ENCODE measurements at places on chromosomes 3 and 15. TPM values are rescaled to one million over a fixed set of nuclear protein-coding genes. Genes with fewer than 3 reads are reported as not detected.

The RMDN3 gene
- 39.0 TPM for total RNA-seq

The SLC33A1 gene
- total RNA-seq, result 27.4 TPM

The GRAMD1C gene
- 0.05 TPM for total RNA-seq

The CPNE9 gene
- 0.93 TPM for total RNA-seq

The SCAANT1 gene
- total RNA-seq, result not detected

The POU1F1 gene
- total RNA-seq, result not detected

The PFN2 gene
- 0.42 TPM for total RNA-seq

The CCDC191 gene
- total RNA-seq, result 2.1 TPM

DNA sequence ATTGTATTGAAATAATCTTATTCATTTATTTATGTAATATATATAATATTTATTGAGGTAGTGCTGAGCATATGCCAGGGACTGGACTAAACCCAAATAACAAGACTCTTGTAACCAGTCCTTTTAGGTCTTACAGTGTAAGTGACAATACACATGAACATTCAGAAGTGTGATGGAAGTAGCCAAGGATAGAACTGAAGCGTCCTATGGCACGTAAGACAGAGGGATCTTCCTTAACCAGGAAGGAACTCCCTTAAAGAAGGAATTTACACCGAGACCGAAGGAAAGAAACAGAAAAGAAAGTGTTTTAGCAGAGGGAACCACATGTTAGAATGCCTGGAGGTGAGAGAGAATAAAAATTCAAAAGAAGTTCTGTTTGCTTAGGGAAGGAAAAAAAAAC is 23.6 kb upstream of the CLDN1 start:
- DNase-seq, result no peak

DNA sequence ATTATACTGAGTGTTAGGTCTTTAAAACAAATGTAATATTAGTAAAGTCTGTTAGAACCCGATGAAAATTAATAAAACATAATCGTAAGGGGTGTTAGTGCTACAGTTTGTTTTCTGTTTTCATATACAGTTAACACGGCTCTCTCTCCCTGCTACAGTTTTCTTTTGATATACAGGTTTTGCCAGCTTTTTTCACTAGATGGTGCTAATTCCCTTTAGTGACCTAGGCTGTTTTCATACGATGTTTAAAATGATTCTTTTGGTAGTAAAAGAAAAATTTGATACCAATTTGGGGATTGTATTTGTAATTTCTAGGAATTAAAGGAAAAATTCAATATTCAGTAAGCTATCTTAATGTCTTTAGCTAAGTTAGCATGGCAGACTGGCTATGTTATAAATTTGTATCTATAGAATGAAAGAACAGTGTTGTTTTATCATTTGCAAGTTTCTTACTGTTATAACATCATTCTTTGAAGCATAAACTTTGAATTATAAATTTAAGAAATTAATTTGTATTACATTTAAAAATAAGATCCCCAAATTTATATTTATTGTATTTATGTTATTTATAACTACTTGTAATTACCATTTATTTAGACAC is 11.5 kb downstream of the APH1B start:
- DNase-seq, result no peak

DNA sequence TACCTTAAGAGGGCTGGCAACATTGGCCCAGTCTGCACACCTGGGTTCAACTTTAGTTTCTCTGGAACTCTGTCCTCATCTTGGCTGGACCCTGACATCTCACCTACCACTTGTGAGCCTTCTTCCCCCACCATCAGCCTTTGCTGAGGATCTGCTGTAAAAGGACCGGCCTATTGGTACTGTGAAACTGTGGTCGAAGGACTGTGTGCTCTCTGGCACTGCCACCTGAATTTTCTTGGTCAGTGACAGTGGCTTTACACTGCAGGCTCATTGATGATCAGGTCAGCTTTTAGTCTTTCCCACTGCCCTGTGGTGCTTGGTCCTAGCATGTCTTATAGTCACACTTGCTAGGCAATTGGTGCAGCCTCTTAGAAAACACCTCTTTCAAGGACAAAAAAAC is 86.9 kb downstream of the PEX5L start:
- DNase-seq, result no peak

DNA sequence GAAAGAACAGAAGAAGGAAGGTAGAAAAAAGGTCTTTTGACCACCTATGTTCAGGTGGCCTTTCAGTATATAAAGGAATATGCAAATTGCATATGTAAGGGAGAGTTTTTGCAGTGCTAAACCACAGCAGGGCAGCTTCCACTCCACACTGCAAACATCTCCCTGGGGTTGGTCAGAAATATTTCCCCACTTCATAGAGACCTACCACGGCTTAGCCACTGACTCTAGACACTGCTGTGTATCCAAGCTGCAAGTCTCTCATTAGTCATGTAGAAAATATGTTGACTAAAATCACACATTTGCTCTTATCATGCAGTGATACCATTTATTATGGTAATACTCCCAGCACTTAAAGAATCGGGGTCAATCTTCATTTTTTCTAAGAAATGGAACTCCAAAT is 214.9 kb upstream of the NR2F2 start:
- no peak for DNase-seq

- DNase-seq, result no peak
These were observed 227.8 kb upstream of the LYSMD4 start for GRCh38 chr15:99961011-99961441.

DNA sequence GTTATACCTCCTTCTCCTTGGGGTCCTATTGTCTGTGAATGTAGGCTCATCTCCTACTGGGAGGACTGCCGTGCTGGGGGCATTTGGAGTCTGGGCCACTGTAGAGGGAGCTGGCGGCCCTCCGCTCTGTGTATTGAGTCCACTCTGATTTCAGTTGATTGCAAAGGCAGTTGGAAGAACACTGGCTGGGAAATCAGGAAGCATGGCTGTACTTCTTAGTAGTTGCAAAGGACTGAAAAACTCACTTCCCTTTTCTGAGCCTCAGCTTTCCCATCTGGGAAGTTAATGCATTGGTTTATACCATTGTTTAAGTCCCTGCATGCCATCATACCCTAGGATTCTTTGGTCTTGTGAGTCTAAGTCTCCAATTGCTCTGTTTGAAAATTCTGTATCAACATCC is 46.7 kb downstream of the TMED3 start:
- DNase-seq, result no peak

- no peak for DNase-seq
These were observed 353 bp downstream of the ATG3 start for GRCh38 chr3:112561484-112561733.

DNA sequence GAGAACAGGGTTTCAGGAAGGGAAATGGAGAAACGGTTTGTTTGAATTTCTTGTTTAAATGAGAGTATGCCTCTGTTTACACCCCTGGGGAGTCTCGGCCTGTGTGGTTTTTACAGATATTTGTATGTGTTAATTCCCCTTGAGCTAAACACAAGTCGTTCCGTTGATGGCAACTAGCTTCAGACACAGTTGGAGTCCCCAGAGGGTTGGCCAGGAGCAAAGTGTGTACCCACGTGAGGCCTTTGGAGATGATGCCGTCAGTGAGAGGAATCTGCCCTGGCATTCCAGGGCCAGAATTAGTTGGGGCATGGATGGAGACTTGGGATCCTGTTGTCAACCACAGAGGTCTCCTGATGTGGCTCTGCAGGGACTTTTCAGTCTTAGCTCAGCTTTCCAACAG is 44.0 kb downstream of the CEMIP start:
- DNase-seq, result no peak

DNA sequence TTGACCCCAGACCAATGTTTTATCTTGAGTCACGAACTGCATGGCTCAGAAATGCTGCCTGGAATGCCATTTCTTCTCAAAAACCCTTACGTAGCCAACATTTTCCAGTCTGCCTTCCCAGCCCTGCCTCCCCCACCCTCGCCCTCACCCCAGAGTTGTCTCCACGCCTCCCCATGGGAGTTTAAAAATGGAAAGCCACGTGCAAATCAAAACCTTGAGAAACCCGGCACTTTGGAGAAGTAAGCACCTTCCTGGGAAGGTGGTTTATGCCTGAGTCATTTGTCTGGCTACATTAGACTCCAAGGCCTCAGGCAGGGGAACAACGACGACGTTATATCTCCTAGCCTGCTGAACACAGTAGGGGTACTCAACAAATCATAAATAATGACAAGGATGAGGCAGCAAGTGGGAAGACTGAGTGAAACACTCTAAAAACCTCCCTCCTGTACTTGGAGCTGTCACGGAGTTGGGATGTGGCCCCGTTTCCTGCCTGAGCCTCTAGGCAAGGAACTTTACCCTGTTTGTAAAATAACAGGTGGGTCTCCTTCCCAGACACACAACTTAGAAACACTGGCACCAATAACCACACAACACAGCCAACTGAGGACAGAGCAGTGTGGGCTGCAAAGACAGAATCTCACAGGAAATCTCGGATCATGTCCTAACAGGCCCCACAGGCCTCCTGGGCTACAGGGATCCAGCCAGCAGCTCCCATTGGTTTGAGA is 179.1 kb downstream of the NTRK3 start:
- DNase-seq, result no peak

DNA sequence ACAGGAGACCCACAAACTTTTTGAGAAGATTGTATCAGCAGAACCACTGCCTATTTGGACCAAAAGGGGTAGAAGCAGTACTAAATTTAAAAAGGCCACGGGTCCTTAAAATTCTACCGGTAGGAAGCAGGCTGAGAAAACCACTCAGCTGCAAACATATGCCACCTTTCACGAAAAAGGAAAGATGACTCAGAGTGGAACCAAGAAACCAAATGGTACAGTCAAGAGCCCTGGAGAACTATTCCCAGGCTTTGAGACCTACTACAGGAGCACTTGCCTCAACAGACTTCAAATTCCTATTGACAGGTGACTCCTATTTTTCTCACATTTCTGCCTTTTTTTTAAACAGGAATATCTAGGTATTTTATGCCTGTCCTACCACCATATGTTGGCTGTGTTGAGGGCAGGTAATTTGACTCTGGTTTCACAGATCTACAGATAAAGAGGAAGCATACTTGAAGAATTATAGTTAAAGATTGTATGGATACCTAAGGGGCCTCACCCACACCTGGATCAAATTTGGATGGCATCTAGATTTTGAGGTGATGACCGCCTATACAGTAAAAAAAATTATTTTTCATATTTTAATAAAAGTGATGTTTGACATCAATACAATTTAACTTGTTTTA is 10.1 kb downstream of the GOLIM4 start:
- no peak for DNase-seq

- DNase-seq, result no peak
These were observed 856.1 kb downstream of the SI start for GRCh38 chr3:164222197-164222596.

- DNase-seq, result no peak
These were observed 3.7 kb upstream of the CPA3 start for GRCh38 chr3:148861277-148861869.

- DNase-seq, result peak; percentile 88
These were observed at the start of gene BCL6 for GRCh38 chr3:187745201-187746058. Gene BCL6, minus strand, starts transcription at chr3:187745468. Its CDS starts 11,775 bp downstream, at chr3:187733693.

GRCh38 chr15:82535566-82536408 is 4.5 kb downstream of the RPS17 start:
- DNase-seq, result no peak

GRCh38 chr3:140086642-140087041 is 151.7 kb downstream of the CLSTN2 start:
- no peak for DNase-seq

DNA sequence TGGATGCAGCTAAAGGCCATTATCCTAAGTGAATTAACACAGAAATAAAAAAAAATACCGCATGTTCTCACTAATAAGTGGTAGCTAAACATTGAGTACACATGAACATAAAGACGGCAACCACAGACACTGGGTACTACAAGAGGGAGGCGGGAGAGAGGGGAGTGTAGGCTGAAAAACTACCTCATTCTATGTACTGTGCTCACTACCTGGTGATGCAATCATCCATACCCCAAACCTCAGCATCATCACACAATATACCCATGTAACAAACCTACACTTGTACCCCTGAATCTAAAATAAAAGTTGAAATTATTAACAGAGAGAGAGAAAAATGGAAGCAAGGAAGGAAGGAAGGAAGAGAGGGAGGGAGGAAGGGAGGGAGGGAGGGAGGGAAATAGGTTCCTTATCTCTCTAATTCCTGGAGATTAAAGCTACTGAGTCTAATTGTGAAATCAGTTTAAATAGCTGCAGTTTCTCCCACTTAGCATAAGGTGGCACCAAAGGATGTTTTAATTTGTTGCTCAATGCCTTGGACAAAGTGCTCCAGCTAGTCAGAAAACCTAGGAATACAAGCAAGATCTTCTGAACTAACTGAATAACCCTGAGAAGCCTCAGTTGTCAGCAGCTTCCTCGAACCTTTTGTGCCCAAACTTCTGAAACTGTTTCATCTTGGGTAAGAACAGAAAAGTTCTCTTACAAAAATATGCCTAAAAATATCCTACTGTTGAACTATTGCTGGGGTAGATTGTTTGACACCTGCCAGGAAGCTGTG is 79.4 kb upstream of the ATP11B start:
- no peak for DNase-seq

Data from activated T-helper 1 cell treated with anti-CD3 and anti-CD28 coated beads, Interleukin-12 subunit alpha, Interleukin-12 subunit beta, Interleukin-2, Interleukin-4 antibody, amounts not matched to agents 30 ng/mL and 10 ng/mL and 1 ng/mL, durations not matched to agents 14 hours and 24 hours and 36 hours (primary cell).